ENCODE measurements at places on chromosomes 1 and 21.

- no peak for DNase-seq
- peaks cover 3% of the 10 kb centered on the region for H3K36me3 ChIP-seq
- no peak overlapping the region for H3K27ac ChIP-seq
- no peak overlapping the region for H3K4me3 ChIP-seq
- H3K4me1 ChIP-seq = peaks cover 46% of the 10 kb centered on the region
- H3K27me3 ChIP-seq = no peaks in the 10 kb centered on the region
Observed at GRCh38 chr1:94798054-94798453, 22.1 kb upstream of the SLC44A3 start.

DNA sequence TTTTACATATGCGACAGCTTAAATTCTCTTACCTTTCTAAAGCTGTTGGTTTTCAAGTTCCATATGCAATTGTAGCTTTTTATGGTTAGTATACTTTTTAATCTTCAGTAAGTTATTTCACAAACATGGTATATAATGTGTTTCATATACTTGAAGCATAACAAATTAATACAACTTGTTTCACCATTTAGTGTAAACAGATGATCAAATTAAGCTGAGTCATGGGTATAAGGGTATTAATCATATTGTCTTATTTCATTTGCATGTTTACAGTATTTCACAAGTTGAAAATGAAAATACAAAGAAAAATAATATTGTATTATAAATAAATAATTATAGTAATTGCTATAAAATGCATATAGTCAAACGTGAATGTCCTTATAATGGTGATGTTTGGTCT is 92.1 kb downstream of the PTPRC start:
- H3K27ac ChIP-seq = no peak overlapping the region
- H3K4me1 ChIP-seq = no peaks in the 10 kb centered on the region
- no peaks in the 10 kb centered on the region for H3K27me3 ChIP-seq
- DNase-seq = no peak
- no peak overlapping the region for H3K4me3 ChIP-seq

- no peak overlapping the region for H3K4me3 ChIP-seq
- H3K27ac ChIP-seq = no peak overlapping the region
- no peaks in the 10 kb centered on the region for H3K27me3 ChIP-seq
- DNase-seq = no peak
- H3K4me1 ChIP-seq = peaks cover 4% of the 10 kb centered on the region
Observed at GRCh38 chr1:172914501-172915144, 136.1 kb downstream of the TNFSF18 start.

- peaks cover 16% of the 10 kb centered on the region for H3K4me1 ChIP-seq
- H3K27me3 ChIP-seq = no peaks in the 10 kb centered on the region
- no peaks in the 10 kb centered on the region for H3K36me3 ChIP-seq
- no peak overlapping the region for H3K4me3 ChIP-seq
Observed at GRCh38 chr1:169064103-169064502, 42.4 kb upstream of the ATP1B1 start.

DNA sequence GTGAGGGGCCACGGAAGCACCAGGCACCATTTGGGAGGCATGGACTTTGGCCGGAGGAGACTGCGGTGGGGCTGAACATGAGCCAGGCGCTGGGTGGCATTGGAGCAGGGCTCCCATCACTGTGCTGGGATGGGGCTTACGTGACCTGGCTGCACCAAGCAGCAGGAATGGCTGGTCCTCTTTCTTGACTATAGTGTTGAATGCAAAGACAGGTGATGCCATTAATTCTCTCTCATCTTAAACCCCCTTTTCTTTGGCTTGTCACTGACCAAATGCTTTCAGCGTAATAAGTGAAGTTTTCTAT is 447.9 kb downstream of the CAMTA1 start:
- no peak for DNase-seq
- no peak overlapping the region for H3K4me3 ChIP-seq
- H3K36me3 ChIP-seq = no peaks in the 10 kb centered on the region
- H3K27ac ChIP-seq = no peak overlapping the region

GRCh38 chr1:208127792-208128529 is 116.2 kb downstream of the PLXNA2 start:
- H3K4me3 ChIP-seq = no peak overlapping the region
- H3K4me1 ChIP-seq = peaks cover 57% of the 10 kb centered on the region
- peaks cover 3% of the 10 kb centered on the region for H3K27me3 ChIP-seq
- peaks cover 43% of the 10 kb centered on the region for H3K36me3 ChIP-seq
- DNase-seq = no peak

Data from type B pancreatic cell (in vitro differentiated cells).